Ovary (tissue), 10 donors: ENCODE measurements at places on chromosomes 1 and 21. TPM values are rescaled to one million over a fixed set of nuclear protein-coding genes. Genes with fewer than 3 reads are reported as not detected.

- H3K36me3 ChIP-seq, result no peaks in the 10 kb centered on the region
- no peak overlapping the region for H3K4me3 ChIP-seq
- DNase-seq, result peak; percentile 96
- H3K27me3 ChIP-seq, result no peaks in the 10 kb centered on the region
- peak overlapping the region; percentile 44 for H3K27ac ChIP-seq
Observed at GRCh38 chr1:27556781-27557595, 47.0 kb downstream of the AHDC1 start.

The CFHR3 gene
- total RNA-seq, result 0.56 TPM

GRCh38 chr21:42748620-42749176 lies 95.3 kb downstream of the PDE9A start:
- H3K4me3 ChIP-seq, result no peak overlapping the region
- H3K4me1 ChIP-seq, result no peaks in the 10 kb centered on the region
- no peak overlapping the region for H3K27ac ChIP-seq
- no peak for DNase-seq

DNA sequence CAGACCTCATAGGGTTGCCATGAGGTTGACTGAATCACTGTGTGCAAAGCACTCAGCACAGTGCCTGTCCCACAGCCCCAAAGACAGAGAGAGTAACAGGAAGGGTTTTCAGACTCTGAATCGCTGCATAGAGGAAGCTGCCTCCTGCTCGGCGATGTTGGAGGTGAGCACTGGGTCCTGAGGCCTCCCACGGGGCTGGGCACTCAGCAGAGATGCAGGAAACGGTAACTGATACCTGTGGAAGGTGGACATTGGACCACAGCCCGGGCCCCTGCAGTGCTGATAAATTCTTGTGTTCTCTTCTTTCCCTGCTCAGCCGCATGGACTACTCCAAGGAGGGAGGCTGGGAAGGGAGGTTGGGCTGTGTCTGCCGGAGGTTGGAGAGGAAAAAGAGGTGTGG lies 389.7 kb downstream of the PTPRU start:
- H3K27ac ChIP-seq, result no peak overlapping the region
- H3K4me1 ChIP-seq, result no peaks in the 10 kb centered on the region
- no peak overlapping the region for H3K4me3 ChIP-seq
- H3K27me3 ChIP-seq, result no peaks in the 10 kb centered on the region

The CHIA gene
- not detected for total RNA-seq
